ENCODE measurements at places on chromosomes 6 and 20.
A peak's percentile ranks its signal among the peaks of the same experiment; 100 is the strongest.

DNA sequence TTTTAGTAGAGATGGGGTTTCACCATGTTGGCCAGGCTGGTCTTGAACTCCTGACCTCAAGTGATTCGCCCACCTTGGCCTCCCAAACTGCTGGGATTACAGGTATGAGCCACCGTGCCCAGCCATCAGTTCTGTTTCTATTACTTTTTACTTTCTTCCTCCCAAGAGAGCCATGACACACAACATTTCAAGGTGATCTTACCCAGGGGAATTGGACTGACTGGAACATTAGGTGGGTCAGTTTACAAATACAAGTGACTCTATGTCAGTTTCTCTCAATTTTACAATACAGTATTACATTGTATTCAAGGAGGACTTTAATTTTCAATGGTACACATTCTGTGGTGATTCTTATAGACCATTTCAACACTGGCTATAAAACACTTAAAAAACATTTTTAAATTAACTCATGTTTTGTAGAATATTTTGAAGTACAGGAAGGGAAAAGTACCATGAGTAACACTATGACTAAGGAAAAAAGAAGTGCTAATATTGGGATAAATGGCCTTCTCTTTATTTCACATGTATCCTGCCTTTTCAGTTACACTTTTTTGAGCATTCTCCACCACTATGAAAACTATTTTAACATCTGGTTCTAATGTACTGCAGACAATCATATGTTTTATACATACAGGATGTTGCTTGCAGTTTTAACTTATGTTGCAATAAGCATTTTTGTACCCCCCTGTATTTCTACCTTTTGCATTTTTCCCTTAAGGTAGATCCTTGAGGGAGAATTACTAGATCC lies 8.4 kb downstream of the TPBG start:
- DNase-seq: no peak

- no peak for DNase-seq
Observed at GRCh38 chr6:118706702-118707101, 55.3 kb upstream of the CEP85L start.

DNA sequence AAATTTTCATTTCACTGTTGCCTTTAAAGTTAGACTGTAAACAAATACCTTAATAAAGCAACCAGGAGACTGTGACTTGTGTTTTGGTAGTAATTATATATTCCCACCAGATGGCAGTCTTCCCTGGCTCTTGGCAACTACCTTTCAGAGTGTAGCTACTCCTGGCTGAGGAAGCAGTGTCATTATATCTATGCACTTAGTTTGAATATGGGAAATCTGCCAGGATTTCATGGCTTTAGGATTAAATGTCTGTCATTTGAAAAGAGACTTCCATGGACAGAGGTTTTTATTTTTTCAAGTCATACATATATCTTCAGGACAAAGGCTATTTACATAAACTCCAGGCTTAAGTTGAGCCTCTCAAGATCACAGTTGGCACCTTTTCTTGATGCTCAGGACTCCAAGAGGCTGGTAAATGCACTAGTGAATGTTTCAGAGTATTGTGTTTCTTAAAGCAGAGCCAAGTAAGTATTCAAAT lies 160.1 kb downstream of the C6orf58 start:
- peak; percentile 66 for DNase-seq

DNA sequence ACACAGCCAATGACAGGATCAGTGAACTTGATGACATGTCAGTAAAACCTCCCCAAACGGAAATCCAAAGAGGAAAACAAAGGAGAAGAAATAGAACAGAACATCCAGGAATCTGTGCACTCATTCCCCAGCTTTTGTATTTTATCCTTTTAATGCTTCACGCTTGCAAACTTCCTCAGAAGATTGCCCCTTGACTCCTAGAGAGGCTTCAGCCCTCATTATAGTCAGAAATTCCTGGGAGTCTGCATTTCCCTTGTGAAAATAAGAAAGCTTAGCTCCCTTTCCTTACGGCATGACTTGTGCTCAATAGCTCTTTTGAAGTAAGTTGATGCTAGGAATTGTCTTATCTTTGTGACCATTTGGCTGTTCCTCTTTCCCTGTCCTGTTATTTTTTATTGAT lies 313.6 kb upstream of the OPRM1 start:
- no peak for DNase-seq

GRCh38 chr6:117619178-117619577 lies 16.9 kb upstream of the GOPC start:
- no peak for DNase-seq

DNA sequence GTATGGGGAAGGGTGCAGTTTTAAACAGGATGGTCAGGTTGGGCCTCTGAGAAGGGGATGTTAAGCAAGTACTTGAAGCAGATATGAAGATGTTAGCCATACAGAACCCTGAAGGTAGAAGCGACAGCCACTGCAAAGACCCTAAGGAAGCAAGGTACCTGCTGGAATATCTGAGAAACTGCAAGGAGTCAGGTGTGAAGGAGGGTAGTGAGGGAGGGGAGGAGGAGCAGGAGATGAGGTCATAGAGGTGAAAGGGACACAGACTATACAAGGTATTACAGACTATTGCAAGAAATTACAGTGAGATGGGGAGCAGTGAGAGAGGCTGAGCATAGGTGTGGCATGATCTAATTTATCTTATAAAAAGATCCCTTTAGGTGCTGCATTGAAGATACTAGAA lies 22.2 kb upstream of the DEFB112 start:
- no peak for DNase-seq

- DNase-seq: no peak
Observed at GRCh38 chr20:38061109-38061508, 27.6 kb downstream of the RPRD1B start.

GRCh38 chr20:13119583-13119982 lies 101.5 kb upstream of the ISM1 start:
- peak; percentile 47 for DNase-seq

- no peak for DNase-seq
Observed at GRCh38 chr6:56758553-56758952, 115.9 kb upstream of the DST start.

DNA sequence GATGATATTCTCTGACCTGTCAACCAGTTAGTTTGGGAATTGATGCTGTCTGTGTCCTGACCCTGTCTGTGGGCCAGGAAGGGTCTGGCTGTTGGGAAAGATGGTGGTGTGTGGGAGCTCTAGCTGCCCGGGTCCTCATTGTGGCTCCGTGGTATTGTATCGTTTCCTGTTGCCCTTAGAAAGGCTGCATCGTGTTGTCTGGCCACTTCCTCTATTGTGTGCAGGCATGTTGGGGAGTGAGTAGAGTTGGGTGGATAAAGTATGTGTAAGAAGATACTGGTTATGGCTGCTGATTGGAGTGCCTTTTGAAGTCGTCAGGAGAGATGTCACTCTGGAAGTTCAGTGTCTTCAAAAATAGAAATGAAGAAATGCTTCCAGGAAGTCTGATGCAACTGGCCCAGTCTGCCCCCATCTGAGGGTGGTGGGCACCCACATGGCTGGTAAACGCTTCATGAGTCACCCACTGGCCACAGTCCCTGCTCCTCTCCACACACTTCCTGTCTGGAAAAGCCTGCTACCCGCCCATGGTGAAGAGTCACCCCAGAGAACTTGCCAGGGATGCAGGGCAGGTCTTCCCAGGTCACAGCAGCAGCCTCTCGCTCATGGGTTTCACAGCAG lies 27.9 kb downstream of the PPARD start:
- no peak for DNase-seq

DNA sequence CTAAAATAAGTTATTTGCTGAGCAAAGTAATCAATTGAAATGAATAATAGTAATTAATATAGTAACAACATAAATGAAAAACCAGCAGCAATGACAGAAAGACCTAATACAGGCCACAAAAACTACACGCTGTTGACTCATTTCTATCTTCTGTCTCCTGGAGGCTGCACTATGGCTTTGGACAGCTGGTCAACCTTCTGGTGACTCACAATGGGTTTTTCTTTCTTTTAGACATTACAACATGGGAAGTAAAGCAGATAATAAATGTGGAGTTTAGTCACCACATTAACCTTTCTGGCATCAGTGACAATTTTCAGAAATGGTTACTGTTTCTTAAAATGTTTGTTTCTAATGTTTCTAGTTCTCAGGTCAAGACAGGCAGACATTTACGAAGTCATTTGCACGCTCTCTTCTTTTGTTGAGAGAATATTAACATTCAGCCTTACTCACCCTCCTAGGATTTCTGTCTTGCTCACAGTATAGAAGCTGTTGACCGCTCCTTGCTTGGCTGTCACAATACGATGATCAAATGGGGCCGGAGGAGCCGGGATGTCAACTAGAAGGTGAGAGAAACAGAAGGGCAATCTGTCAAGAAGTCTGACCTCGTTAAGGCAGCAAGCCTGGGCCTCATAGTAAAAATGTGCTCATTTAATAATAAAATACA lies 62.2 kb downstream of the MYLK4 start:
- DNase-seq: no peak

- DNase-seq: no peak
Observed at GRCh38 chr6:13877051-13877450, 47.7 kb upstream of the RNF182 start.

GRCh38 chr6:150534553-150534952 lies 65.1 kb upstream of the PLEKHG1 start:
- DNase-seq: no peak

All from NCI-H526 treated with DMSO at 0.1 percent for 48 hours (cell line).